Activated CD4-positive, alpha-beta T cell treated with anti-CD3 and anti-CD28 coated beads, Interleukin-2, amount 10 ng/mL, durations not matched to agents 24 days and 14 days (primary cell): ENCODE measurements at places on chromosomes 1 and 21. TPM values are rescaled to one million over a fixed set of nuclear protein-coding genes. Genes with fewer than 3 reads are reported as not detected.

- no peaks in the 10 kb centered on the region for H3K27me3 ChIP-seq
- H3K27ac ChIP-seq: no peak overlapping the region
- DNase-seq: no peak
- H3K36me3 ChIP-seq: no peaks in the 10 kb centered on the region
Measured at GRCh38 chr1:49765034-49765433, 258.7 kb downstream of the AGBL4 start.

- H3K36me3 ChIP-seq: no peaks in the 10 kb centered on the region
- peaks cover 30% of the 10 kb centered on the region for H3K27me3 ChIP-seq
- H3K27ac ChIP-seq: peak overlapping the region; percentile 92
- H3K4me1 ChIP-seq: peaks cover 18% of the 10 kb centered on the region
Measured at GRCh38 chr1:148263906-148264255, 111.8 kb upstream of the NBPF11 start.

- H3K4me1 ChIP-seq: peaks cover 37% of the 10 kb centered on the region
- H3K4me3 ChIP-seq: peak overlapping the region; percentile 96
- peak overlapping the region; percentile 96 for H3K27ac ChIP-seq
- DNase-seq: no peak
- peaks cover 32% of the 10 kb centered on the region for H3K27me3 ChIP-seq
Measured at GRCh38 chr1:181023265-181024057, 791 bp upstream of the STX6 start.

MASP2 gene
- 0.14 and 0.28 TPM in 2 replicates for total RNA-seq

DNA sequence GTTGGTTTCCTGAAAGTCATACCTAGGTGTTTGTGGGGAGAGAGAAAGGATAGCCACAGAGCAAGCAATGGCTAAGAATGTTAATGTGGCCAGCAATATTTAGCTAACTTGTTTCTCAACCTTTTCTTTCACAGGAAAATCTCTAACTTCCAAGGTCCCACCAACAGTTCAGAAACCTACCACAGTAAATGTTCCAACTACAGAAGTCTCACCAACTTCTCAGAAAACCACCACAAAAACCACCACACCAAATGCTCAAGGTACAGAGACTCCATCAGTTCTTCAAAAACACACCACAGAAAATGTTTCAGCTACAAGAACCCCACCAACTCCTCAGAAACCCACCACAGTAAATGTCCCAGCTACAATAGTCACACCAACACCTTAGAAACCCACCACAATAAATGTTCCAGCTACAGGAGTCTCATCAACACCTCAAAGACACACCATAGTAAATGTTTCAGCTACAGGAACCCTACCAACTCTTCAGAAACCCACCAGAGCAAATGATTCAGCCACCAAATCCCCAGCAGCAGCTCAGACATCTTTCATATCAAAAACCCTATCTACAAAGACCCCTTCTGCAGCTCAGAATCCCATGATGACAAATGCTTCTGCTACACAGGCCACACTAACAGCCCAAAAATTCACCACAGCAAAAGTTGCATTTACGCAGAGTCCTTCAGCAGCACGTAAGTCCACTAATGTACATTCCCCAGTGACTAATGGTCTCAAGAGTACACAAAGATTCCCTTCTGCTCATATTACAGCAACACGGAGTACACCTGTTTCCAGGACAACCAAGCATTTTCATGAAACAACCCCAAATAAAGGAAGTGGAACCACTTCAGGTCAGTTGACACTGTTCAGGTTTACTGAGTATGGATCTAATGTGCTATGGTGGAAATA is 15.3 kb downstream of the CD55 start:
- peaks cover 85% of the 10 kb centered on the region for H3K36me3 ChIP-seq
- no peaks in the 10 kb centered on the region for H3K27me3 ChIP-seq
- peaks cover 65% of the 10 kb centered on the region for H3K4me1 ChIP-seq
- H3K4me3 ChIP-seq: peak overlapping the region; percentile 71

GRCh38 chr1:168092566-168093355 is 44.0 kb downstream of the GPR161 start:
- DNase-seq: no peak
- H3K27me3 ChIP-seq: peaks cover 2% of the 10 kb centered on the region
- H3K27ac ChIP-seq: no peak overlapping the region

GRCh38 chr21:15742052-15742670 is 12.4 kb downstream of the USP25 start:
- peaks cover 40% of the 10 kb centered on the region for H3K4me1 ChIP-seq
- DNase-seq: no peak
- no peak overlapping the region for H3K27ac ChIP-seq
- peaks cover 24% of the 10 kb centered on the region for H3K36me3 ChIP-seq
- H3K27me3 ChIP-seq: no peaks in the 10 kb centered on the region

GRCh38 chr21:45506836-45507522 is 35.3 kb downstream of the SLC19A1 start:
- H3K4me3 ChIP-seq: no peak overlapping the region
- no peak overlapping the region for H3K27ac ChIP-seq
- H3K4me1 ChIP-seq: peaks cover 4% of the 10 kb centered on the region
- H3K27me3 ChIP-seq: no peaks in the 10 kb centered on the region

RNU1-4 gene
- total RNA-seq: 1,962 and 2,189 TPM in 2 replicates

S100A5 gene
- total RNA-seq: 2.3 and 2.6 TPM in 2 replicates

KDM5B gene
- total RNA-seq: 83.2 and 92.7 TPM in 2 replicates

DNA sequence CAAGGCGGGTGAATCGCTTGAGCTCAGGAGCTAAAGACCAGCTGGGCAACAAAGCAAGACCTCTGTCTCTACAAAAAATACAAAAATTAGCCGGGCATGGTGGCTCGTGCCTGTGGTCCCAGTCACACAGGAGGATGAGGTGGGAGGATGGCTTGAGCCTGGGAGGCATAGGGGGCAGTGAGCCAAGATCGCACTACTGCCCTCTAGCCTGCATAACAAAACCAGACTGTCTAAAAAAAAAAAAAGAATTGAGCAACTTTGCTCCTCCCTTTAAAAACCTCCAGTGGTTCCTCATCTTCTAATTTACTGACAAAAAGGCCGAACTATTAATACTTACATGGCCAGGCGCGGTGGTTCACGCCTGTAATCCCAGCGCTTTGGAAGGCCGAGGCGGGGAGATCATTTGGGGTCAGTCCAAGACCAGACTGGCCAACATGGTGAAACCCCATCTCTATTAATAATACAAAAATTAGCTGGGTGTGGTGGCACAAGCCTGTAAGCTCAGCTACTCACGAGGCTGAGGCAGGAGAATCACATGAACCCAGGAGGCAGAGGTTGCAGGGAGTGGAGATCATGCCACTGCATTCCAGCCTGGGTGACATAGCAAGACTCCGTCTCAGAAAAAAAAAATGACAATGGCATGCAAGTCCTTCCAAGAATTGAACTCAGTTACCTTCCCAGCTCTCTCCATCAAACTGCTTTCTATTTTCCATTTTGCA is 4.4 kb downstream of the ACBD3 start:
- peaks cover 36% of the 10 kb centered on the region for H3K36me3 ChIP-seq
- H3K4me3 ChIP-seq: no peak overlapping the region
- no peak for DNase-seq
- H3K4me1 ChIP-seq: peaks cover 35% of the 10 kb centered on the region

DNA sequence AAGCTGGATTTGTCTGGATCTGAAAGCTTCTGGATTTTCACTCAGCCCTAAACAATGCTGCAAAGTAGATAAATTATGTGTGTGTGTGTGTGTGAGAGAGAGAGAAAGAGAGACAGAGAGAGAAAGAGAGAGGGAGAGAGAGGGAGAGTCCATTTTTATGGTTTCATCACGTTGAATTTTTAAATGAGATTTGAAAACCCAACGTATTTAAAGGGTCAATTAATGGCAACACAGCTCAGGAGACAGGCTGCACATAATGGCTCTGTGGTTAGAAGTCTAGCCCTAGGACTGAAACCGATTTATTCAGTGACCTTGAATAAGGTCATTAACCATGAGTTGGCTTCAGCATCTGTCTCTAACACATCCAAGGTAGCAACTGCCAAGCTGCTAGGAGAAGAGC is 35.3 kb upstream of the FMN2 start:
- no peak overlapping the region for H3K27ac ChIP-seq
- no peak overlapping the region for H3K4me3 ChIP-seq
- no peaks in the 10 kb centered on the region for H3K36me3 ChIP-seq
- no peak for DNase-seq
- H3K27me3 ChIP-seq: no peaks in the 10 kb centered on the region
- H3K4me1 ChIP-seq: no peaks in the 10 kb centered on the region

FAM43B gene
- not detected in 2 replicates for total RNA-seq

- H3K27me3 ChIP-seq: peaks cover 27% of the 10 kb centered on the region
- peak overlapping the region; percentile 84 for H3K27ac ChIP-seq
- DNase-seq: peak; percentile 92
- H3K4me1 ChIP-seq: peaks cover 55% of the 10 kb centered on the region
Measured at GRCh38 chr21:33380483-33380998, 22.7 kb upstream of the IFNGR2 start.

DNA sequence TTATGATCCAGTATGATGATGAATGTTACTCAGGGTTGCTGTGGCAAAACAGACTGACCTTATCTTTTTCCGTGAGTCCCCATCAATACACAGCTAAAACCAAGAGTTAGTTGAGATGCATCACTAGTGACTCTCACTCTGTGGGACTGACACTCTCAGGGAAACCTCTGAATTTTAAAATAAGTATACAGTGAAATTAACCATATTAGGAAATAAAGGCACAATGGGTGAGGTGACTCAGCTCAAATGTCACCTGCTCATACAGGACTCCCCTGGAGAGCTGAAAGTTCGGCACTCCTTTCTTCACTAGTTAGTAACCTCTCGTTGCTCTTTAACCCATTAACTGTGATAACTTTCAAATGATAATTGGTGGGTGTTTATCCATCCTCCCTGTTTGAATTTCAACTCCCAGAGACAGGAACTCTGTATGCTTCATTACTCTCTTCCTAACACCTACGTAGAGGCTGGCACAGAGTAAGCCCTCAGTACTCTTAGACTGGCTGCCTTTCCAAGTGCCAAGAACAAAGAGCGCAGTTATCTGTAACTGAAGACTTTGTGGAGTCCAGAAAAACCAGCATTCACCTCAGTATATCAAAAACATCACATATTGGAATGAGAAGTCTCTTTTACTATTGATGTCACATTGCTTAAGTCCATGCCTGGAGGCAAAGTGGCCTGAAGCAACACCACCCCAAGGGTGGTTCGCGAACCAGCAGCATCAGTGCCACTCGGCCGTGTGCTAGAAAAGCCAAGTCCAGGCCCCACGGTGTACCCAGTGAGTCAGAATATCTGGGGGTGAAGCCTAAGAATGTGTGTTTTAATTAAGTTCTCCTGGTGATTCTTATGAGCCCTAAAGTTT is 91.1 kb downstream of the NIBAN1 start:
- H3K4me3 ChIP-seq: no peak overlapping the region
- DNase-seq: no peak
- H3K36me3 ChIP-seq: peaks cover 28% of the 10 kb centered on the region
- peaks cover 22% of the 10 kb centered on the region for H3K4me1 ChIP-seq
- H3K27me3 ChIP-seq: no peaks in the 10 kb centered on the region

GRCh38 chr1:245458761-245459174 is 304.0 kb downstream of the KIF26B start:
- DNase-seq: no peak
- H3K27me3 ChIP-seq: no peaks in the 10 kb centered on the region
- no peaks in the 10 kb centered on the region for H3K4me1 ChIP-seq
- no peaks in the 10 kb centered on the region for H3K36me3 ChIP-seq

GRCh38 chr1:21659924-21660326 is 9.2 kb downstream of the RAP1GAP start:
- no peaks in the 10 kb centered on the region for H3K36me3 ChIP-seq
- H3K27me3 ChIP-seq: peaks cover 25% of the 10 kb centered on the region
- H3K4me3 ChIP-seq: peak overlapping the region; percentile 72
- H3K27ac ChIP-seq: no peak overlapping the region

DNA sequence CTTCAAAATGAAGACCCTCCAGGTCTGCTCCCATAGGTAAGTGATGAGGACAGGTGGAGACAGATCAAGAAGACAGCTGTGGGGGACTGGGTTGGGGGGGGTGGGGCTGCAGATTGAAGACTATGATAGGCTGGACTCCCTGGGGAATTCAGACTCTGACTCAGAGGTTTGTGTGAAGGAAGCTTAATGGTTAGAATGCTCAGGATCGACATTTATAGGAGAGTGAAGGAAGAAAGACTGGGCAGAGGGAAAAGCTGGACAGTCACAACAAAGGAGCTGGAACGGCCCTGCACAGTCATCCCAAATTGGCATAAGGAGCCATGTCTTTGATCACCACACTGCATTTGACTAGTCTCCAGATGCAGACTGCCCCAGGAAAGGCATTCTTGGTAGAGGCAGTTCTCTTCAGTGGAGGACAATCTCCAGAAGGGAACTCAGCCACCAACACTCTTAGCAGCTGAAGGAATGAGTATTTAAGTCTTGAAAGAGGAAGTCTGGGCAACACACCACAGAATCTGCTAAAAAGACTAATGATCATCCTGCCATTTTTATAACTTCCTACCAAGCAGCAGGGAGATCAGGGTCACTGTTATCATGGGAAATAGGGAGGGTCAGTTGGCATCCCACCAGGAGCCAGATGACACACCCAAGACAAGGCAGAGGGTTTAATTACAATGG is 120.0 kb upstream of the ZC3H11B start:
- H3K4me1 ChIP-seq: no peaks in the 10 kb centered on the region
- no peak overlapping the region for H3K4me3 ChIP-seq
- H3K27ac ChIP-seq: no peak overlapping the region
- H3K36me3 ChIP-seq: no peaks in the 10 kb centered on the region

DNA sequence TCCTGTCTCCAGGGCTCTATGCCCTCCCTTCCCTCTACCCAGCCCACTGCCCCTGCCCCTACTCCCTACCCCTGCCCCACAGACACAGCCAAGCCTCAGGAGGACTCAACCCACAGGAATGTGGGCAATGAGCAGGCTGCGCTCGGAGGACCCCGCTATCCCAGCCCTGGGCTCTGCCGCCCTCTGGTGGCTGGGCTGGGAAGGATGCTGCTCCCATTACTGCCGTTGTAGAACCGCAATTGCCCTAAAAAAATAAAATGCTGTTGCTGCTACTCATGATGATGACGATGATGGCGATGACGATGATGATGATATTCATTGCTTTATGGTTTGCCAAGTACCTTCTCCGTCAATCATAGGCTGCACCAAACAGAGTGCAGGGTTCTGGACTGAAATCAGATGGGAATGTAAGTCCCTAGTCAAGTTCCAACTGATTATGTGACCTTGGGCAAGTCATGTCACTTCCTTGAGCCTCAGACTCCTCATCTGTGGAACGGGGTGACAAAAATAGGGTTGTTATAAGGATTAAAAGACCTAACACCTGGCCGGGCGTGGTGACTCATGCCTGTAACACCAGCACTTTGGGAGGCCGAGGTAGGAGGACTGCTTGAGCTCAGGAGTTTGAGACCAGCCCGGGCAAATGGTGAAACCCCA is 24.6 kb downstream of the ARHGEF19 start:
- no peak overlapping the region for H3K27ac ChIP-seq
- no peaks in the 10 kb centered on the region for H3K36me3 ChIP-seq
- no peak overlapping the region for H3K4me3 ChIP-seq
- H3K4me1 ChIP-seq: no peaks in the 10 kb centered on the region
- peaks cover 7% of the 10 kb centered on the region for H3K27me3 ChIP-seq
- peak; percentile 94 for DNase-seq
